Bone marrow (tissue), 2 donors: ENCODE measurements at places on chromosomes 6 and 20.

DNA sequence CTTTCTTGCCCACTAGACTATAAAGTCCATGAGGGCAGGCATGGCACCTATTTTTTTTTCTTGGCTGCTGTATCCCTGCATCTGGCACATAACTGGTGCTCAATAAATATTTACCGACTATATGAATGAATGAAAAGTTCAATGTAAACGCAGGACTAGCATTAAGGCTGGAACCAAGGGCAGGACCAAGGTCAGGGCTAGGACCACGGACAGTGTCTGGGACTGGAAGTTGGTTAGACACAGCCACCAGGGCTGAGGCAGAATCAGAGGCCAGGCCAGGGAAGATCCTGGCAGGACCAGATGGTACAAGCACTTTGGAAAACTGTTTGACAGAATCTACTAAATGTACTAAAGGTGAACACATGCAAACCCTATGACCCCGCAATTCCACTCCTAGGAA is 3.7 kb downstream of the TNXB start:
- no peak for DNase-seq

DNA sequence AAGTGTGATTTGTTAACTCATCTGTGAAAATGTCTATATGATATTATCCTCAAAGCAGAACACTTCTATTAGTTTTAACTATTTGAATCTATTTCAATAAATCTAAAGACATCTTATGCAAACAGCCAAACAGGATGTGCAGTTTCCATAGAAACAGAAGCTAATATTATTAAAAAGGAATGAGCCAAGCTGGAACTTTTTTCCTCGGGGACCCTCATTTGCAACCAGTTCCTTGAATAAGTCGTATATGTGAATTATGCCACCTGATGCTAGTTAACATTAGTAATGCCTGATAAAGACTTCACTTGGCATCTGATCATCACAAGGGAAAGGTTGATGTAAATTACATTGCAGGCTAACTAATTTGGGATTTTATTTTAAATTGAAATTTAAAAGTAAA is 216.9 kb upstream of the SMLR1 start:
- no peak for DNase-seq

GRCh38 chr6:27312146-27312949 is at the start of gene POM121L2:
Gene POM121L2, minus strand, starts transcription at chr6:27312273. Its CDS starts 103 bp downstream, at chr6:27312170.
- DNase-seq, result no peak

DNA sequence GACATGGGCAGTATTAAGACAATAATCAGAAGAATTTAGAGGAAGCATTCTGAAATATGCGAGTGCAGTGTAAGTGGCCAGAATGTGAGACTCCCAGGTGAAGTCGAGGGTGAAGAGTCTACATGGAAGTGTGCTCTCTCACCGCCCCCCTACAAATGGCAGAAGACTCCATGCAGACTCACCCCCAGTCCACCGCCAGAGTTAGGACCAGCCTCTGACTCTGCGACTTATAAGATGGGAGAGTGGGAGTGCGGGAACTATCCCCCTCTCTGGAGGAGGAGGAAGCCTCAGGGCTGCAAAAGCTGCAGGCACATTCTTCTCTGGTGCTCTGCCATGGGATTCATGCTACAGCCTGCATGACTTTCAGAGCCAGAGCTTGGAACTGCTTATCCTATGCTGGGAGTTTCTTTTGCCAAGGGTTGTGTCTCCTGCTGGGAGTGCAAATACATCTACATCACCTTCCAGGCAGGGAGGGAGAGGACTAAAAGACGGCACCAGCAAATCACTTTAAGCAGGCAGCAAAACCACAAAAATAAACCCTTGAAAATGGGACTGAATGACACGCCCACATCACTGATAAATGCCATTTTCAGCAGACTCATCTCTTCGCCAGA is 206.7 kb upstream of the SULF2 start:
- no peak for DNase-seq

DNA sequence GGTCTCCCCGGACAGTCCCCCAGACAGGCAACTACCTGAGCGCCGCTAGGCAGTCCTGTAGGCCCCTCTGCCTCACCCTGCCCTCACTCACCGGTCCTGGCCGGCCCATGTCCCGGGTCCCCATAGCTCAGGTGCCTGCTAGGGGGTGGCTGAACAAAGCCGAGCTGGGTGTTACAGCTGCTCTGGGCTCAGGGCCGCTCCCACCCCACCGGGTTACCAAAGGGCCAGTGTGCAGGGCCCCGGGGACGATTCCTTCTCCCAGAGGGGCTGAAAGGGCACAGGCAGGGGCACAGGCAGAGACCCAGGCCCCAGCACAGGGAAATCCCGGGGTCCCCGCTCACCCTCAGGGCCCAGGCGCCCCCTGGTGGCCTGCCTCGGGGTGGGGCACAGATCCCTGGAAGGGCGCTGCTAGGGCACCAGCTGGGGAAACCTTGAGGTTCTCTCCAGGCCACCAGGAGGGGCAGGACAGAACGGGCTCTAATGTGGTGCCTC is 118.4 kb downstream of the GRM4 start:
- peak; percentile 31 for DNase-seq

DNA sequence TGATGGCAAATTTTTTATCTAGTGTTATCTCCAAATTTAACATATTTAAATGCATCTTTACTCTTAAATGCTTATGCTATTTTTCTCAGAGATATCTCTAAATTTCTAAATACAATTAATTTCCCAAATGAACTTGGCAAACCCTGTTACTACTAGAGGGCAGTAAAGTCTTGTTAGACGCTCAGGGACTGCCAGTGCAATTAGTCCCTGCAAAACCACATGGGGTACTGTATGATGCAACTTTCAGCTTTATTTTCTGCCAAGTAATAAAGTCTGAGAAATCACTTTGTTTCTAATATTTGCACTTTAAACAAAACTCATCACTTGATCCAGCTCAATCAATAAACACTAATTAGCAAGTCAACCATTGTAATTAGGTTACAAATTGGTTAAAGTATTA is 76.0 kb upstream of the ADGRB3 start:
- no peak for DNase-seq

DNA sequence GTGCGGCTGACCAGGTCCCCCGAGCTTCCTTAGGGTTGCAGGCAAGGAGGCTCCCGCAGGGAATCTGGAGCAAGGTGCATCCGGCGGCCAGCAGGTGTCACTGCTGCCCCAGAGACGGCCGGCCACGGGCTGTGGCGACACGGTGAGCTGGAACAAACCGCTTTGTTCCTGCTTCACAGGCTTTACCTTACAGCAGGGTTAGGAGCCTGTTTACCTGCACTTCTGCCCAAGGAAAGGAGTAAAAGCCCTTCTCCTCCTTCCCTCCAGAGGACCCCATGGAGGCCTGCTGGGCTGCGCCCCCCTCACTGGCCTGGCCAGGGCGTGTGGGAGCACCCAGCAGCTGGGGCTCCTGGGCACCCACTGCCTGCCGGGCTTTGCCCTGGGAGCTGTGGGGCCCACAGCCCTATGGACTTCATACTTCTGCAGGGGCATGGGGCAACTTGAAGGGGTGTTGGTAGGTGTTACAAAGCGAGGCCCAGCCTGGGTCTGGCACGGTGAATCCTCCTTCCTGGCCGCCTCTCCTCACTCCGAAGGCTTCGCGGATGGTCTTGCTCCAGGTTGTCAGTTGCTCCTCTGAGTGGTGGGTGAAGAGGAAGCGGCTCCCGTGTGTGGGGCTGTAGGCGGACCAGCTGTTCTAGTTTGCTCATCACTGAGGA is 88.4 kb downstream of the CDC5L start:
- DNase-seq, result peak; percentile 40

DNA sequence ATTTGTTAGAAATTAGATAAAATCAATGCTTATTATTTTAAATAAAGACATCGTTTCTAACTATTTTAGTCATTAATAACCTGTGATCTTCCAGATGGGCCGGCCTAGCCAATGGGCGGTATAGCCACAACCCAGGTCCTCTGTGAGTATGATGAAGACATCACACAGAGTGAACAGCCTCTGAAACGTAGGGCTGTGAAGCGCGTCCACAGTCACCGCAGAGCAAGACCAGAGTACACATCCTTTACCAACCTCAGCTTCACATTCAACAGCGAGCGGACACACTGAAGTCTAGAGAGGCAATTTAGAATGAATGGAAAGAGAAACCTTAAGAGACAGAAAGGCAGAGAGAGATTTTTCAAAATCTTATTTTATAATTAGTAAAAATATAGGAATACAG is 125.0 kb upstream of the RPS6KA2 start:
- no peak for DNase-seq

DNA sequence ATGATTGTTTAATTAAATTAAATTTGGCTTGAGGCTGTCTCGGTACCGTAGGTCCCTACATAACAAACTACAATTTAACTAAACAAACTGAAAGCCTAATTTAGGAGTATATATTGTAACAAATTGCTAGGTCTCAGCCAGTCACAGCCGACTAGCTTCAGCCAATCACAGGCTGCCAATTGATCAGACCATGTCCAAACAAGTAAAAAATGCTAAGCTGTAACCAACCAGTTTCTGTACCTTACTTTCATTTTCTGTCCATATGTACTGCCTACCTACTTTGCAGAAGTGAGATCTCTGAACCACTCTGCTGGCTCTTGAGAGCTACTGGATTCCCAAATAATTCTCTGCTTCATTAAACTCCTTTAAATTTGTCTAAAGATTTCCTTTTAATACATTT is 648.0 kb upstream of the GJE1 start:
- DNase-seq, result no peak

GRCh38 chr20:11379257-11380011 is 538.3 kb upstream of the BTBD3 start:
- no peak for DNase-seq

GRCh38 chr6:1612299-1612973 is 2.7 kb downstream of the FOXC1 start:
- no peak for DNase-seq

GRCh38 chr6:42532038-42532669 is 31.7 kb upstream of the UBR2 start:
- no peak for DNase-seq

DNA sequence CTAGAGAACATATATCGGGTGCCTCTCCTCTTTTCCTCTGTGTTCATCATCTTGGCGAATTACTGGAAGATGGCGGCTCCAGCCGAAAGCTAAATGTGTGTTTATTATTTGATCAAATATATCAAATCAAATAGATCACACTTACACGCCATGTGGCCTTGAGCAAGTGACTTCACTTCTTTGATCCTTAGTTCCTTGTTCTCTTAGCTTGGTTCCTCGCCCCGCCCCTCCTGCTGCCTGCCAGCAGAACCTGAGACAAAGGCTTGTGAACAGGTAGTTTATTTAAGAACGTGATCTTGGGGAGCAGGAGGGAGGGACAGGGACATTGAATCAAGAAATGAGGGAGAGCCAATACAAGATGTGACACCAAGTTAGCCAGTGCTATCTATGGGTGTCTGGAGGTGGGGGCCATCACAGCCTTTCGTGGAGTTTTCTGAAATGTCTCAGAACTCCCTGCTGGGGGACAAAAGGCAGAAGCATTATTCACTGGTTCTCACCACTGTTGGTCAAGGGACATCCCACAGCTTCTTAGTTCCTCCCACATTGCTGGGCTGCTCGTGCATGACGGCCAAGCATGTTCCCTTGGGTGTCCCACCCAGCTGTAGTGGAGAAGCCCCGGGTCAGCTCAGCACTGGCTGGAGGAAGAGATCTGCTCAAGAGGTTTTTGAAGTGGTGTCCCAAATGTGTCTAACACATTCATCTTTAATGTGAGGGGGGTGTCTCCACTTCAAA is 44.9 kb upstream of the RNF24 start:
- DNase-seq, result no peak

- DNase-seq, result no peak
Observed at GRCh38 chr6:146909376-146909775, 294.8 kb upstream of the STXBP5 start.

- DNase-seq, result no peak
Observed at GRCh38 chr20:38349856-38350255, 3.6 kb downstream of the LBP start.

- no peak for DNase-seq
Observed at GRCh38 chr6:13014504-13015378, 298.2 kb downstream of the PHACTR1 start.

- DNase-seq, result no peak
Observed at GRCh38 chr6:46240866-46241565, 70.2 kb upstream of the ENPP5 start.

- DNase-seq, result no peak
Observed at GRCh38 chr20:64232794-64233193, 22.8 kb upstream of the PCMTD2 start.

DNA sequence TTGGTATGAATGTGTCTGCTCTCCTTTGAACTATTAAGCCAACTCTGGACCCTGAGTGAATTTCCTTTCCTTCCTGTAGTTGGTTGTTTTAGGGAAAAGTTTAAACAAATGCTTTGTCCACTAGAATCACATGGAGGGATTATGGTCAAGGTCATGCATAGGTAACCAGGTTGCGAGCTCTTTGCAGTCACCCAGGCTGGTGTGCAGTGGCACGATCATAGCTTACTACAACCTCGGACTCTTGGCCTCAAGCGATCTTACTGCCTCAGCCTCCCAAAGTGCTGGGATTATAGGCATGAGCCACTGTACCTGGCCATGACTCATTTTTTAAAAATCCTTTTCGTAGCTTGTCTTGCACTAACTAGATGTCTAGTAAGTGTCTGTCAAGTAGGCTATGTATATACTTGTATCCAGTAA is 88.0 kb upstream of the SOX4 start:
- no peak for DNase-seq

DNA sequence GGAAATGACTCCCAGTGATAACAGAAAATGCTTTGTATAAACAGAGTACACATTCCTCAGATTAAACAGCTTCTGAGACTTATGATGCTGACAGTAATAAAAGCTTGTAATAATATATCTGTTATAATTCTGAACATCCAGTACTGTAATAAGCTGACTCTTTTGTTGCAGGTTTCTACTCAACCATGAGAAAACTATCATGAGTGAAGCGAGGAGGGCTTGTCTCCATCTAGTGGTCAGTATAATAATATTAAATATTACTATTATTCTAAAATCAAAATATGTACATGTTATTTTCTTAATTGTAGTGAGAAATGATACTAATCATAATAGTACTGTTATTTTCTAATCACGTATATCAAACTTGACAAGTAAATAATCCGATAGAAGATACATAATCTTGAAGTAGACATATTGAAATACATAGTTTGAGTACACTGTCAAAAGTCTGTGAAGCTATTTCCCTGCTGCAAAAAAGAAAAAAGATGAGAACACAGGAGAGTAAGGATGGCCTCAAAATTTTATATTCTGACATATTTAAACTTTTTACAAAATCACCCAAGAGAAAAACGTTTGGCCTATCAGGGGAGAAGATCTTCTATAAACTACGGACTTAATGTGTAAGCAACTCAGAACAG is 183.1 kb downstream of the MOXD1 start:
- DNase-seq, result no peak

- DNase-seq, result peak; percentile 21
Observed at GRCh38 chr6:148367411-148368024, 24.9 kb downstream of the SASH1 start.

GRCh38 chr6:29737707-29738630 is 14.7 kb downstream of the HLA-F start:
- DNase-seq, result peak; percentile 10

GRCh38 chr20:48025051-48025515 is 239.8 kb upstream of the SULF2 start:
- no peak for DNase-seq

DNA sequence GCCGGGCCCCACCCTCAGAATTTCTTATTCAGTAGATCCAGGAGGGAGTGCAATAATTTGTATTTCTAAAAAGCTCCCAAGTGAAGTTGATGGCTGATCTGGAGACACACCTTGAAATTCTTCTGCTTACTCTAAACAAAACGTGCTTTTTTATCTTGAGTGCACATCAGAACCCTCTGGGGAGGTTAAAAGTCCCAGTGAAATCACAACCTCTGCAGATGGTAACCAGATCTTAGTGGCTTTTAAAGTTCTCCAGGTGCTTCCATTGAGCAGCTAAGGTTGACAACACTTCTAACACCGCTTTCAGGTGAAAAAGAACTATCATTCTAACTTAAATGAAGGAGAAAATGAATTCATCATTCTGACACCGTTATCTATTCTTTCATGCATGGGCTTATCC is 45.6 kb upstream of the ESR1 start:
- no peak for DNase-seq
